ENCODE measurements at places on chromosomes 4 and X.

GRCh38 chr4:88102026-88102425 is 56.4 kb downstream of the ABCG2 start:
- no peak for DNase-seq

DNA sequence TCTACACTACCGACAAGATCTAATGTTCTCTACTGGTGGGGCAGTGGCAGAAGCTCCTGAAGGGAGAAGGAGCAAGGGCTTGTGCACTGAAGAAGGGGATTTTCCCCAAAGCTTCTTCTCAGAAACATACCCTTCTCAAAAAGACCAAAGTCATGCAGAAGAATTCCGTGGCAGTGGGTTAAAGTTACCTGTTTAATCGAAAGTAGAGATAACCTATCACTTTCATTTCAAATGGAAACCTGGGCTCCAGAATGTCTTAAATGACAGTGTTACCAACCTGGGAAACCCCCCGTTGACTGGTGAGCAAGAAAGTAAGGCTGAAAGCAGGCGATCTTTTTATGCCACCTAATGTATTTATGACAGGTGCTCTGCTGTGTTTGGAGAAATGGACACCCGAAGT is 92.5 kb upstream of the TEX13D start:
- no peak for DNase-seq

DNA sequence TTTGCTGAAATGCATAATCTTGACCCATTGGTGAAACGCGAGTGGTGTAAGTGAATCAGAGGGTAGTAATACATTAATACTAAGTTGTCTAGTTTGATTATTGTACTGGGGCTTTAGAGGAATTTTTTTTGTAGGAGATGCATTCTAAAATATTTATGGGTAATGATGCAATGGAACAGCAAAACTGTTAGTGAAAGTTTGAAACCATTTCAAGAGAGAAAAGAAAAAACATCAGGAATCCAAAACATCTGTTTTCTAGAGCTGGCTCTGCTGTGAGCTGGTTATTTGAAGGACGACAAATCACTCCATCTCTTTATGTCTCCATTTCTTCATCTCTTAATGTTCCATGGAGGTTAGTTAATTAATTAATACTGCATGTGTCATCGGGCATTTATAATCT is 351.9 kb upstream of the FAT1 start:
- no peak for DNase-seq

GRCh38 chr4:101823864-101824263 is 33.3 kb downstream of the BANK1 start:
- no peak for DNase-seq

DNA sequence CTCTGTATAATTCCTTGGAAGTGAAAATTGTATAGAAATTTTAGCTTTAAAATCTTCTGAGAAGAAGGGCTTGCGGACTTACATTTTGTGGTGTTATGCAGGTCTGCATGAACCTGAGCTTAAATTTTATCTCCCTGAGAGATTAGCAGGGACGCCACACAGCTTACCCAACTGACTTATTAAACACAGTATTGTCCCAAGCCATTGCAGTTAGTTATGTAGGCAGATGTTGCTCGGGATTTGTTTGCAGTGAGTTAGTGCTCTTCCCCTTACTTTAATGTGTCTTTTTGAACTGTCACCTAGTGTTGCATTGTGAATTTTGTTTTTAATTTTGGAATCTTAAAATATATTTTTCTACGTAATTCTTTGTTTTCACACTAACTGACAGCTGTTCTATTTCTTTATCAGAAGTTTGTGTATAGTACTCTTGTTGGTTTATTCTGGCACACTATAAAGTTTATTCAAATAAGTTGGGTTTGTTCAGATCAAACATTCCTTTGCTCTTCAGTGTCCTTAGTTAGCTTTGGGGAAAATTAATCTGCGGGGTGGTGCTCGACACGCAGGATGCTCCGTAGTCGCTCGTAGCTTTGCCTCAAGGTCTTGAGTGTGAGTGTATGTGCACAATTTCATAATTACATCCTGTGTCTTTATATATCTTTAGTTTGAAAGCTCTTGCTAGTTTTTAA is 145.4 kb downstream of the STIM2 start:
- DNase-seq: no peak

- no peak for DNase-seq
Observed at GRCh38 chr4:41323179-41323578, 66.5 kb downstream of the UCHL1 start.

- DNase-seq: no peak
Observed at GRCh38 chr4:183789657-183790056, 115.5 kb upstream of the STOX2 start.

- DNase-seq: no peak
Observed at GRCh38 chrX:639151-639550, 8.6 kb downstream of the SHOX start.

GRCh38 chr4:115424852-115425251 is 311.4 kb upstream of the NDST4 start:
- DNase-seq: peak; percentile 49

GRCh38 chrX:120262859-120263708 is 12.5 kb downstream of the ZBTB33 start:
- peak; percentile 8 for DNase-seq

DNA sequence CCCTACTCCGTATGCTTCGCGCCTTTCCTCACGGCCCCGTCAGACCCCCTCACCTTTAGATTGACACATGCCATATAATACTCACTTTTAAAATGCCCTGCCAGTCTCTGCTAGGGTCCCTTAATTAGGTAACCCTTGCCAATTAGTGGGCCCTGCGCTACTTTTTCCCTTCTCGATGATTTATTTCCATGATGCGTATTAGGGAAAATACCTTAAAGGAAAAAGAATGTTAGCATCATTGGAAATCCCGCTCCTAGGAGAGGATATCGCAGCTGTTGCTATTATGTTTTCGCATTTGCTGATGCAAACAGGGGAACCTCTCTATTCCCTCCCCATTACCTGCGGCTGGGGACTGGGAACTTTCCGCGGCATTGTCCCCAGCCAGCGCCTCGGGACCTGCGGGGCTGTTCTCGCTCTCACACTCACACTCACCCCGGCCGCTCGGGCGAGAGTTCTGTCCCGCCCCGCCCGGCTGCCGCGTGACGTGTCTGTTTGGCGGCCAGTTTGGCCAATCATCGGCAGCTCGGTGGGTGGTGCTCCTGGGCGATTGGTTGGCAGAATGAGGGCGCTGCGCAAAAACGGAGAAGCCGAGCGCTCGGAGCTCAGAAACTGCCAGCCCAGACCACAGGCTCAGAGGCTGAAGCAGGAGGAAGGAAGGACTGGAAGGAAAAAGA is at the start of gene PCDH10:
Gene PCDH10, plus strand, starts transcription at position 605 of the 674 bp plus-strand sequence. CDS start 847 bp downstream, outside the sequence.
- peak; percentile 77 for DNase-seq

DNA sequence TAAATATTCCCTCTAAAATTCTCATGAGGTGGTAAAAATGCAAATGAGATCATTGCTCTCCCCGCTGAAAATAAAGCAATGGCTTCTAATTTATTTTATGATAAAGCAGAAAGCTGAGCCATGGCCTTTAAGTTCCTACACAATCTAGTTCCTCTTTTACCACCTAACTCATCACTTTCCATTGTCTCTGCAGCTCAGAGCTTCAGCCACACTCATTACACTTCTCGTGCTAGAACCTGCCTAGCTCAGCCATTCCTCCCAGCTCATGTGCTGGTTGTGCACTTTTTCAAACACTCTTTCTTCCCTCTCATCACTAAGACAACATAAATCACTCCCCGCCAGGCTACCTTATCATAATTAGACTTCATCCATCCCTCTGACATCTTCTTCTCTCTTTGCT is 1112.1 kb upstream of the PRKX start:
- DNase-seq: no peak

GRCh38 chr4:89294573-89295269 is 12.9 kb downstream of the GPRIN3 start:
- no peak for DNase-seq

- no peak for DNase-seq
Observed at GRCh38 chr4:144757969-144758368, 112.0 kb downstream of the HHIP start.

- DNase-seq: no peak
Observed at GRCh38 chr4:138702190-138702824, 313.3 kb upstream of the NOCT start.

DNA sequence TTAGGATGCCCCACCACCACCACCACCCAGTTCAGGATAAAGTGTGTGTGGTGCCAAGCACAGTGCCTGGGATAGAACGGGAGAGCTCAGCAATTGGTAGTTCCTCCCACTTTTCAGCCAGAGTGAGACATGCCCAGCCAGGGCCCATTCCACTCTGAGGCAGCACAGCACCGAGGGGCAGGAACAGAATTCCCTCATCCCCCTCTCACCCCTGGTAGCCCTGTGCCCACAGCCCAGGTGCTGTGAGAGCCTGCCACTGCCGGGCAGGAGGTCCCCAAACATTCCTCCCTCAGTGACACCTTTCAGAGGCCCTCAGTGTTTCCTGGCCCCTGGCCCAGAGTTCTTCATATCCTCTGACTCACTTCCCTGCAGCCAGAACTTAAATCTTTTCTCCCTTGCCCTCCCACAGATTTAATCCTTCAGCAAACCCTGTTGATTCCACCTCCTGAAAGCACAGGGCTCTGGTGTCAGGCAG is 8.1 kb downstream of the RIPPLY1 start:
- no peak for DNase-seq

DNA sequence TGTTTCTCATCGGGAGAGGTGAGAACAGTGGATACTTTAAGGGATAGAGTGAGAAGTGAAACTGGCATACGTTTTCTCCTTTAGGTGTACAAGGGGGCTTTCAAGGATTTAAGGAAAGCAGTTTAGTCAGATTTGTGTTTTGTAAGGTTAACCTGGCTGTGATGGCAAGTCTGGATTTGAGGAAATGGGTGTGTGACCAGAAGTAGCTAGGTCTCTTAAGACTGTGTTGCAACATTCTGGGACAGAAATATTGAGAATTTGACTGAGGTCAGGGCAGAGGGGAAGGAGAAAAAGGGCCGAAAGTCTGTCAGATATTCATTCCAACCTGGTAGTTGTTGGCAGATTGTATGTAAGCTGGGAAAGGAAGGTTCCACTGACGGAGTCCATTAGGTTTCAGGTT is 10.4 kb upstream of the GABRE start:
- DNase-seq: no peak

DNA sequence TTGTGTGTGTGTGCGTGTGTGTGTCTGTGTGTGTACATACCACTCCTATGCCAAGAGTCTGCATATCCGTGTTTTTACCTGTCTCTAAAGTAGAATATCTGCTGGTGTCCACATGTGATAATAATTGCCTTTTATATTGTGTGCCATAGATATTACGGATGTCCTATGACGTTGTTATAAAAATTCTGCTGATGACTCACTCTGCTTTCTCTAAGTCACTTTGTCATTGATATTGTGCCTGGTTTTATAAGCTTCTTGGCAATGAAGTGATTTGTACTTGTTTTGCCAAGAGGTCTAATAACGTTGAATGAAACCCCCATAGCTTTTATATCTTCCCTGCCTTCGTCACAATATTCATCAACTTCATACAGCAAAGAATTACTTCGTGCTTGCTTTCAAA is 102.6 kb upstream of the C1GALT1C1 start:
- DNase-seq: no peak

DNA sequence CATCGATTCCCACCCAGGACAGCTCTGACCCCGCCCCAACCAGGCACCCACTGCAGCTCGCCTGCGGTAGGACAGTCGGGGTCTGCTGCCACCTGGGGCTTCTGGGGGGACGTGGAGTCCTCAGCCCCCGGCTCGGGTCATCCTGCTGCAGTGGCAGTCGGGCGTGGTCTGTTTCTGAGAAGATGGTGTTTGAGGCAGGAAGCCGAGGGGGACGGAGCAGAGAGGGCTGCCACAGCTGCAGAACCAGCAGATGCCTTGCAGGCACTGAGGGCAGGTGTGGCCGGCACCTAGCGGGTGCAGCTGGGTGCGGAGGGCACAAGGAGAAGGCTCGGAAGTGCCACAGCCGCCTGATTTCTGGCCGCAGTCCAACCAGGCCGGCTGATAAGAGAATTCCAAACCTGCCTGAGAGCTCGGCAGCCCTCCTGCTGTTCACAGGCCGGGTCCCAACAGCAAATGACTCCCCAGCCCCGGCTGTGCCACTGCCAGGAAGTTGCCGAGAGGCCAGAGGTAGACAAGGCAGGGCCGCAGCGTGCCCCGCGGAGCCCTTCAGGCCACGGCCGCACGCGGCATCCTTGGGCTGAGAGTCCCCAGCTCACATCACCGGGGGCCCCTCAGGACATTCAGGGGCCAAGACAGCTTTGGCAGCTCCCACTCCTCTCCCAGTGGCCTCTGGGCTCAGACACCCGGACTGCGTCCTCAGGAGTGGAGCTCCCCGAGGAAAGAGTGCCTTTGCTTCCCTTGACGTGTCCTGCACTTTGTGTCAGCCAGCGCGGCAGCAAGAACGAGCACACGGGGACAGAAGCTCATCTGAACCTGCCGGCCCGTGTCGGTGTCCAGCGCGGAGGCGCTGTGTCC is 9.4 kb upstream of the CPLX1 start:
- DNase-seq: peak; percentile 25

DNA sequence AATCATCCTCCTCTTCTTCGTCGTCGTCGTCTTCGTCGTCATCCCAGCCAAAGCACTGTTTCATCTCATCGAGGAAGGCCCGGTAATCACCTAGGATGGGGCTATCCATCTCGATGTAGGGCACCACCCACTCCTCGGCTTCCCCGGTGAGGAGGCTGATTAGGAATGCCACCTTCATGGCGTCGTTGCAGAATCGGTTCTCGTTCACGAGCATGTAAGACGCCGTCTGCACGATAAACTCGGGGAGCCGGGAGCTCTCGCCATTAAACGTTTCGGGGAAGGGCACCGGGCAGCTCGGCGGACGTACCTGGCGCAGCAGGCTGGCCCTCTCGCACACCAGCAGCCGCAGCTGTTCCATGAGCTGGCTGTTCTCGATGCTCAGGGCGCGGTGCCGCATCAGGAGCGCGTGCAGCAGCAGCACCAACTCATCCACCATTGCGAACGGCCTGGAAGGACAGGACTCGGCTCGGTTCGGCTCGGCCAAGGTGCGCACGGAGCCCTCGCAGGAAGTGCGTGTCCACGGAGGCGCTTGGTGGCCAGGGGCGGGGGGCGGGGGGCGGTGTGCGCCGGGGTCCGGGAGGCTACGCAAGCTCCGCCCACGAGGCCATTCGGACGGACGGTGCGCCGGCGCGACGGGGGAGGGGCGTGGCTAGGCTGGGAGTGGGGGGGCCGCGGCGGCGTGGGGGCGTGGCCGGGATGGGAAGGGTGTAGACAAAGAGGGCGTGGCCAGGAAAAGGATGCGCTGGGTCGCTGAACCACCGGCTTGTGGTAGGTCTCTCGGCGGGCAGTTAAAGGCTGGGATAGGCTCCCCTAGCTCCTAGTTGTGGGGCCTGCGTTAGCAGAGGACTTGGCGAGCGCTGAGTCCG is at the start of gene LDOC1:
Gene LDOC1, minus strand, starts transcription at position 544 of the 866 bp plus-strand sequence. Its CDS starts 108 bp downstream, at position 436.
- DNase-seq: peak; percentile 86
